ENCODE measurements at places on chromosomes 2 and 18.

DNA sequence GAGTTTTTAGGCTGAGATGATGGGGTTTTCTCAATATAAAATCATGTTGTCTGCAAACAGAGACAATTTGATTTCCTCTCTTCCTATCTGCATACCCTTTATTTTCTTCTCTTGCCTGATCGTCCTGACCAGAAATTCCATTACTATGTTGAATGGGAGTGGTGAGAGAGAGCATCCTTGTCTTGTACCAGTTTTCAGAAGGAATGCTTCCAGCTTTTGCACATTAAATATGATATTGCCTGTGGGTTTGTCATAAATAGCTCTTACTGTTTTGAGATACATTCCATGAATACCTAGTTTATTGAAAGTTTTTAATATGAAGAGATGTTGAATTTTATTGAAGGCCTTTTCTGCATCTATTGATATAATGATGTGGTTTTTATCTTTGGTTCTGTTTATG lies 181.8 kb downstream of the GBX2 start:
- no peak for DNase-seq

- DNase-seq = no peak
Measured at GRCh38 chr18:22175346-22175745, 6.0 kb downstream of the GATA6 start.

DNA sequence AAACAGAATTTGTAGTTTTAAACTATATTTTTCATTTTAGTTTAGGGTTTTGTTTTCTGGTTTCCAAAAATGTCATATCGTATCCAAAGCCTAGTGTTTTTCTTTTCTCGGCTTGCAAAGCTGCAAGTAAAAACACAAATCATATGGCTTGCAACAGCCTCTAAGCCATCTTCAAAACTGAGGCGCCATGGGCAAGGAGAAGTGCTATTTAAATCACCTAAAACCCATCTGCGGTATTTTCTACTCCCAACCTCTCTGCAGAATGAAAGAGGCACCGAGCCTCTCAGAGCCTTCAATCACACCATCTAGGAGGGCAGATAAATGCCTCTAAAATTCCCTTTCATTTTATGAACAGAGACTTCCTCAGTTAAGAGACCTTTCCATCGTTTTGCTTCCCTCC lies 25.2 kb downstream of the FECH start:
- DNase-seq = no peak

GRCh38 chr2:56483081-56483480 lies 299.3 kb downstream of the CCDC85A start:
- DNase-seq = no peak

DNA sequence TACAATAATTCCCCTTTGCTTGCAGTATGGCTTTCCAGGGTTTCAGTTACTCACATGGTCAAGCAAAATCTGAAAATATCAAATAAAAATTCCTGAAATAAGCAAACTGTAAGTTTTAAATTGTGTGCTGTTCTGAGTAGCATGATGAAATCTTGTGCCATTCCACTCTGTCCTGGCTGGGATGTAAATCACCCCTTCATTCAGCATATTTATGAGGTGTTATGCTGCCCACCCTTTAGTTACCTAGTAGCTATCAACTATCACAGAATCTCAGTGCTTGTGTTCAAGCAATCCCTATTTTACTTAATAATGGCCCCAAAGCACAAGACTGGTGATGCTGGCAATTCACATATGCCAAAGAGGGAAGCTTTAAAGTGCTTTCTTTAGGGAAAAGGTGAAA lies 867.7 kb upstream of the NRXN1 start:
- DNase-seq = no peak

GRCh38 chr18:58753976-58754375 lies 82.7 kb downstream of the MALT1 start:
- DNase-seq = no peak

DNA sequence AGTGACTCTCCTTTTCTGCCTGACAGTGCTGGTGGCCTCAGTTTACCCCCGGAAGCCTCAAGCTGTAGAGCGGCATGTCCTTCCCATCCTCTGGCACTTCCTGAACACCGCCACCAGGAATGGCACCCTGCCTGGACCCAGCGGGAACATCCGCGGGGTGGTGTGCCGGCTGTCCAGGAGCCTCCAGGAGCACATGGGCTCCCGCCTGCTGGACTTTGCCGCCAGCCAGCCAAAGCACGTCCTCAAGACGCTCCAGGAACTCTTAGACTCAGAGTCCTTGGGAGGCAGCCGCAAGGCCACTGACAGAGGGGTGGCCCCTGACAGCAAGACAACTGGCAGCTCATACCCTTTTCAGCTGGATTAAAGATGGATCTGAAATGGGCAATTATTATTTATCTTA lies 22.6 kb downstream of the PCARE start:
- no peak for DNase-seq

DNA sequence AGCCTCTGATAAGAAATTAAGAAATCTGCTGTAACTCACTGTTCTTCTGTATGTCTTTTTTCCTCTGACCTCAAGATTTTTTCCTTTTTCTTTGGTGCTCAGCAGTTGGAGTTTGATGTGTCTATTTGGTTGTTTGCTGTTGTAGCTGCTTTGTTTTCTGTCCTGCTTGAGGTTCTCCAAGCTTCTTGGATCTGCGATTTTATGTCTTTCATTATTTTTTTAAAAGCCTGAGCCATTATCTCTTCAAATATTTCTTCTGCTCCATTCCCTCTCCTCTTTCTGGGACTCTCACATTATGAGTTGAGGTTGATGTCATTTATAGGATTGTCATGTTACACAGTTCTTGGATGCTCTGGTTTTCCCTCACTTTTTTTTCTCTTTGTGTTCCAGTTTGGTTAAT lies 47.7 kb downstream of the RAMP1 start:
- no peak for DNase-seq

DNA sequence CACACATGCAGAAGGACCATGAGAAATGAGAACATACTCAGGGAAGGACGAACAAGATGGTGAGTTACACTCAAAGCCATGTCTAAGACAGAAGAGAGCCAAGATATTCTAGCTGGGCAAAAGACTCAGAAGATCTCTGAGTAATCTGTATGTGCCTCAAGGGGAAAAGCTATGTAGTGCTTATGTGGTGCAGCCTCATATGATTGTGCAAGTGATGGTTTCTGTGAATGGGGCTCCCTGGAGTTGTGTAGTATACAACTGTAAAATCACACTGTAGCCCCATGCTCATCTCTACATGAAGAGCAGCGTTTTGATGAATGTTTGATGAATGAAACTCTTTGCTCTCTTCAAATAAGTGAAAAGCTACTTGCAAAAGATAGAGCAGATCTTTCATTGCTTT lies 57.5 kb downstream of the OSR1 start:
- no peak for DNase-seq

DNA sequence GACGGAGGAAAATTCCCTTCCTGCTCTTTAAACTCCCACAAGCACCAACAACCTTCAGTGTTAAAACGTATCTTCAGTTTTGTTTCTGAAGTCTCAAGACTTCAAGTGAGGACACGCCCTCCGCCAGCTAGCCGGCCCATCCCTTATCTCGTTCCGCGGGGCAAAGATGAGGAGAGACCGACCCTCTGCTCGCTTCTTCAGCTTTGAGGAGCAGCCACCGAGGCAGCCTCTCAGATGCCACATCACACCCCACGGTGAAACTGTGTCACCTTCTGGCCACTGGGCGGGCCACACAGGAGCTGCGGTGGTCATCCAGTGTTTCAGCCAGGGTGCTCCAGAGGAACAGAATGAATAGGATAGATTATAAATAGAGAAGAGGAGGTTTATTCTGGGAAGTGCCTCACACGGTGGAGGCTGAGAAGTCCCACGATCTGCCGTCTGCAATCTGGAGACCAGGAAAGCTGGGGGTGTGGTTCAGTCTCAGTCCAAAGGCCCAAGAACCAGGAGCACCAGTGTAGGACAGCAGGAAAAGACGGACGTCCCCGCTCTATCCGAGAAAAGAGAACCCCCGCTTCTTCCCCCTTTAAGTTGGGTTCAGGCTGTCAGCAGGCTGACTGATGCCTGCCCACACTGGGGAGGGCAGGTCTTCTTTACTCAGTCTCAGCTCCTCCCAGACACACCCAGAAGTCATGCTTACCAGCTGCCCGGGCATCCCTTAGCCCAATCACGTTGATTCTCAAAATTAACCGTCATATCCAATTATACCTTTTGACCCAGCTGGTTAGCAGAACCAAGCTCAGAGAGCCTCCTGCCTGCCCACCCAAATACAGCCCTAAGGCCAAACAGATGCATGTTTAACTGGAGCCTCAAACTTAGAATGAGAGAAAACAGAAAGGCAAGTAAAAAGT lies 399.7 kb upstream of the ID2 start:
- DNase-seq = no peak

GRCh38 chr2:75381032-75381431 lies 179.7 kb downstream of the EVA1A start:
- no peak for DNase-seq

DNA sequence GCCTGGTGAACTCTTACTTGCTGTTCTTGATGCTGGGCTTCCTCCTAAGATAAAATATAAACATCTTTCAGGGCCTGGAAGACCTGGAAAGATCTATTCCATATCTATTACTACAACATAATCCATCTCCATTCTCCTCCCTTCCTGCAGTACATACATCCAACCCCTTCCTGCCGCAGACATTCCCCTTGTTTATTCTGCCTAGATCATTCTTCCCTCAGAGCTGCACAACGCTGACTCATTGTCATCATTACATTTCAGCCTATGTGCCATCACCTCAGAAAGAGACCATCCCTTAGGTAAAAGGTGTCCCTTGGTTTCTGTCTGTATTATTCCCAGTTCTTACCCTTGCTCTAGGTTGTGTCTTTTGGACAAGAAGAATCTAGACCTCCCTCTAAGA lies 2.5 kb upstream of the CDH7 start:
- no peak for DNase-seq

GRCh38 chr18:10524507-10525370 lies 1.1 kb upstream of the NAPG start:
- no peak for DNase-seq

DNA sequence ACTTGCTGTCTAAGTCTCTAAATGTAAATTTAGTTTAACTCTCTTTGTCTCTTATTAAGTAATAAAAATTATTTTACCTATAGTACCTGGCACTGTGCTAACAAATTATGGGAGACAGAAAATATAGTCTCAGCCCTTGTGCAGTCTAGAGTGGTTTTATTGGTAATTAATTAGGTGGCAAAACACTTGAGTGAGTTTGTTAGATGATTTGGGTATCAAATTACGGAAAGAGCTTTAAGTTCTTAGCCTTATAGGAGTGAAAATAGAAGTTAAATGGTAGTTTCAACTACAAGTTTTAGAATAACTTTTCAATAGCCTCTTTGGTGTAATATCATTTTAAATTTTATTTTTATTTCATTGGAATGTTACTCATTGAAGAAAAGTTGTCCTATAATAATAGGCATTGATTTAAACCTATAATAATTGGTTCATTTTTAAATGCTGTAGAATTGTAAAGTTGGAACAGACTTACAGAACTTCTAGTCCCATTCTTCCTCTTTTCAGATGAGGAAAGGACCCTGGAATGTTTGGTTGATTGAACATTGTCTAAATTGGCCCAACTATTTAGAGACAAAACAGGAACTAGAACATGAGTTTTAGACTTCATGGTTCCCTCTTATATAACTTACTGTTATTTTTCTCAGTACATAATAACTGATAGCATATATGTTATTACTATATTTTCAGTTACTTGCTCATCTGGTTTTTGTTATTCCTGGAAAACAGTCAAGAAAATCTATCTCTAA lies 10.2 kb upstream of the HTR2B start:
- no peak for DNase-seq

All from activated naive CD4-positive, alpha-beta T cell (primary cell).